Activated CD8-positive, alpha-beta T cell treated with anti-CD3 and anti-CD28 coated beads, Interleukin-2, amount 10 ng/mL, durations not matched to agents 7 days and 5 days (primary cell): ENCODE measurements at places on chromosomes 12 and 14.

GRCh38 chr12:107368586-107368985 lies 275.2 kb upstream of the CRY1 start:
- peak; percentile 51 for DNase-seq

- peak; percentile 18 for DNase-seq
Observed at GRCh38 chr12:3746758-3747157, 6.2 kb downstream of the CRACR2A start.

- no peak for DNase-seq
Observed at GRCh38 chr12:2011643-2012607, 7.7 kb upstream of the DCP1B start.

DNA sequence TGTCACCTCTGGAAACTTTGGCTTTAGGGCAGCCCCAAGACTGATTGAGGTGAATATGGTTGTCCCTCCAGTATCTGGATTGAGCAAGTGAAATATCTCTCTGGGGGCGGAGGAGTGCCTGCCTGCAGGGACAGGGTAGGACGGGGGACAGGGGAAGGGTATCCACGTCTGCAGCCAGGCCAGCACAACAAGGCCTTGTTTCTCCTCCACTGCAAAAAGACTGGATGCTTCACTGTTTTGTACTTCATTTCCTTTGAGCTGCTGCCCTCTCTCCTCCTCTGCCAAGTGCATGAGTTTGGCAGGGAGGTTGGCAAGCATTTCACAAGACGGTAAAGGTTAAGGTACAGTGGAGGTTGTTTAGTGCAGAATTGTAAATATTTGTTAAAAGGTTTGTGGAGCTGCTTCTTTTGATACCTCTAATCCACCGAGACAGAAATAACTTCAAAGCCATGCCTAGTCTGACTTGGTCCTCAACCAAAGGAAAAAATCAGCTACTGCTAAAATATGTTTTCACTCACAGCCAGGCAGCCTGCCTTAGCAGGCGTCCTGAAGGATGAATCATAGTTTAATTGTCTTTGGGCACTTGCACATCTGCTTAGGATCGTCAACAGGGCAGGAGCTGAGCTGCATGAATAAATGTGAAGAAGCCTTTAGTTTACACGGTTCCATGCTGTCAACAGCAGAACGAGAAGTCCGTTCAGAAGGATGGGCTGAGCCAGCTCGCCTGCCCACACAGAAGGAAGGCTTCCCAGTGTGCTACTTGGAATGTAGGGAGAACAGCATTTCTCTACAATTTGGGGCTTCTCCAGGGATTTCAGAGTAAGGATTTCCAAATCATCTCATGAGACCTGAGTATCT lies 269.7 kb downstream of the TTC6 start:
- DNase-seq = no peak

- DNase-seq = no peak
Observed at GRCh38 chr14:104132981-104133380, 5.4 kb upstream of the KIF26A start.

GRCh38 chr12:98951406-98951805 lies 306.3 kb downstream of the APAF1 start:
- DNase-seq = no peak

DNA sequence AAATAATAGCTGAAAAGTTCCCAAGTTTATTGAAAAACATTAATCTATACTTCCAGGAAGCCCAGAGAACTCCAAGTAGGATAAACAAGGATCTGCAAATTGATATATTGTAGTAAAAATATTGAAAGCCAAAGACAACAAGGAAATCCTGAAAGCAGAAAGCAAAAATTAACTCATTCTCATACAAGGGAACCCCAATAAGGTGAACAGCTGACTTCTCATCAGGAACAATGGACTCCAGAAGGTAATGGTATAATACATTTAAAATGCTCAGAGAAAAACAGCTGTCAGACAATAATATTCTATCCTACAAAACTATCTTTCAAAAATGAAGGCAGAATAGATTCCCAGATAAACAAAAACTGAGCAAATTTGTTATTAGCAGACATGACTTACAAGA lies 138.1 kb upstream of the BMP4 start:
- no peak for DNase-seq

DNA sequence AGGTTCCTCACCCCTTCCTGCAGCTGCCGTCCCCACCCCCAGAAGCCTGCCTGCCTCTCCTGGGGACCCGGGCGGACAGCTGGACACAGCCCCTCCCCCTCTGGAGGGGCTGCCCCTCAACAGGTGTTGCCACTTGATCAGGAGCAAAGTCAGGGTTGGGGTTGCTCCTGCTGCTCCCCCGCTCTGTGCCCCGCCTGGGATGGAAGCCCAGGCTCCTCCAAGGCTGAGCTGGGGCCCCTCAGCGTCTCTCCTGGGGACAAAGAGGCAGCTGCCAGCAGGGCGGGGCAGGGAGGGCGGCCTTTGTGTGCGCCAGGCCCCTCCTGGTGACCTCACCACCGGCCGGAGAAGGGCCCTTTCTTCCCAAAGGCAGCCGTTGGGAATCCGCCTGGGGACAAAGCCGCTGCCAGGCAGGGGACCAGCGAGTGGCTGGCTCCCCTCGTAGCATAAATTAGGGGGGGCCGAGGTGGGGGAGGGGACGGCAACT lies 13.7 kb downstream of the TRMT61A start:
- DNase-seq = no peak

- DNase-seq = no peak
Observed at GRCh38 chr12:18103624-18104023, 13.6 kb upstream of the RERGL start.

- DNase-seq = no peak
Observed at GRCh38 chr12:78820946-78821345, 43.6 kb upstream of the SYT1 start.

DNA sequence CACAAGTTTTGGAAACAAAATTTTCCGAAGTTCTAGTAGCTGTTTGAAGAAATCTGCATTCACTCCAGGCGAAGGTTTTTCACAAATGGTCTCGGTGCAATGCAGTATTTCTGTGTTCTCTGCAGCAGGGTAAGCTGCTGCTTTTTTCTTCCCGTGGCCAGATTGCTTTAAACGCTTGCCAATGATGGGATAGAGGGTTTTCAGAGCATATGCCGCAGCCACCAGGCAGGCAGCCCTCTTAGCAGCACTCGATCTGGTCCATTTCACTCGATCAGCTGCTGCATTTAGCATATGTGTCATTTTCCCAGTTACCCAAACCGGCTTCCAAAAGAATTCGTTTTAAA lies 315 bp downstream of the ABCD2 start:
- DNase-seq = peak; percentile 58

- no peak for DNase-seq
Observed at GRCh38 chr12:7656121-7656520, 9.6 kb downstream of the APOBEC1 start.

GRCh38 chr12:80445083-80445793 lies 1.2 kb downstream of the PTPRQ start:
- DNase-seq = no peak

DNA sequence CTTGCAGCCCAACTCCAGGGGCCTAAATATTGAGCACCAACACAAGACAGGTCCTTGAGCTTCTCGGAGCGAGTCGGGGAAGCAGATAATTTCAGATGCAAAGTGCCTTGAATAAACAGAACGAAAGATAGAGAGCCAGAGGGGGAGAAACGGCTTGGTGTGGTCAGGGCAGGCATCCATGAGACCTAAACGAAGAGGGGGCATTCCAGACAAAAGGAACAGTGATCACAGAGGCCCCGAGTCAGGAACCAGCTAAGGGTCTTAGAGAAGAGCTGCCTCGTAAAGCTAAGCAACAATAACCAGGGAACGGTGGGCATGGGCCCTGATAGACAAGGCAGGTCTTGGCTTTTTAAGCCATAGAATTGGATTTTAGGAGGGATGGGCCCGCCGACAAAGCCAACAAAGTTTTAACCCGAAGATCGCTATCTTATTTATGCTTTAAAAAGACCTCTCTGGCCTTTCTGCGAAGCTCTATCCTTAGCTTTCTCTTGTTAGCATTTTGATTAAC lies 421 bp upstream of the ACADS start:
- DNase-seq = no peak

DNA sequence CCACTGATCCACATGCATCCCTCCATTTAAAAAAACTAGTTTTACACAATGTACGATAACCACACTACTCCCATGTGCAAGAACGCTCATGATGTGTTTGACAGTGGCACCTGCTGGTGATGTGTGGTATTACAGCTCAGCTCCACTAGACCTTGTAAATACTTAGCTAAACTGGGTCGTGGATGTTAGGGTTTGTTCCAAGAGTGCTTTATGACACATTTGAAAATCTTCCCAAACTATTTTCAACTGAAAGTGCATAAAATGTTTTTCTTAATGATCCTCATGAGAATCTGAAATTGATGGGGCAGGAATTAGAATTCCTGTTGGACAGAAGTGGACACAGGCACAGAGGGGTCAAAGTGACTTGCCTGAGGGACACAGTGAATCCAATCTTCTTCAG lies 99.2 kb downstream of the SCARB1 start:
- DNase-seq = peak; percentile 55

DNA sequence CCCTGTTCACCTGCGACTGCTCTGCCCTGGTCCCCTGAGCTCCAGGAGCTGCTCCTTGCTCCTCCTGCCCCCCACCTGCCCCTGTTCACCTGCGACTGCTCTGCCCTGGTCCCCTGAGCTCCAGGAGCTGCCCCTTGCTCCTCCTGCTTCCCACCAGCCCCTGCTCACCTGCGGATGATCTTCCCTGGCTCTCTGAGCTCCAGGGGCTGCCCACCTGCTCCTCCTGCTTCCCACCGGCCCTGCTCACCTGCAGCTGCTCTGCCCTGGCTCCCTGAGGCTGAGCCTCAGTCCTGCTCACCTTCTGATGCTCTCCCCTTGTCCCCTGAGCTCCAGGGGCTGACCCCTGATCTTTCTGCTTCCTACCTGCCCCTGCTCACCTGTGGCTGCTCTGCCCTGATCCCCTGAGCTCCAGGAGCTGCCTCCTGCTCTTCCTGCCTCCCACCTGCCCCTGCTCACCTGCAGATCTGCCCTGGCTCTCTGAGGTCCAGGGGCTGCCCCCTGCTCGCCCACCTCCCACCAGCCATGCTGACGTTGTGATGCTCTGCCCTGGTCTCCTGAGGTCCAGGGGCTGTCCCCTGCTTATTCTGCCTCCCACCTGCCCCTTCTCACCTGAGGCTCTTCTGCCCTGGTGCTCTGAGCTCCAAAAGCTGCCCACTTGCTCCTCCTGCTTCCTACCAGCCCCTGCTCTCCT lies 219.2 kb downstream of the TMEM121 start:
- DNase-seq = no peak

GRCh38 chr14:72717220-72717619 lies 176.7 kb downstream of the DPF3 start:
- DNase-seq = no peak

- DNase-seq = no peak
Observed at GRCh38 chr12:21910657-21911056, 30.6 kb downstream of the ABCC9 start.
